ENCODE measurements at places on chromosomes 13 and 19.
A peak's percentile ranks its signal among the peaks of the same experiment; 100 is the strongest.

- no peak for DNase-seq
Measured at GRCh38 chr13:90308249-90308648, 1039.2 kb upstream of the MIR17HG start.

DNA sequence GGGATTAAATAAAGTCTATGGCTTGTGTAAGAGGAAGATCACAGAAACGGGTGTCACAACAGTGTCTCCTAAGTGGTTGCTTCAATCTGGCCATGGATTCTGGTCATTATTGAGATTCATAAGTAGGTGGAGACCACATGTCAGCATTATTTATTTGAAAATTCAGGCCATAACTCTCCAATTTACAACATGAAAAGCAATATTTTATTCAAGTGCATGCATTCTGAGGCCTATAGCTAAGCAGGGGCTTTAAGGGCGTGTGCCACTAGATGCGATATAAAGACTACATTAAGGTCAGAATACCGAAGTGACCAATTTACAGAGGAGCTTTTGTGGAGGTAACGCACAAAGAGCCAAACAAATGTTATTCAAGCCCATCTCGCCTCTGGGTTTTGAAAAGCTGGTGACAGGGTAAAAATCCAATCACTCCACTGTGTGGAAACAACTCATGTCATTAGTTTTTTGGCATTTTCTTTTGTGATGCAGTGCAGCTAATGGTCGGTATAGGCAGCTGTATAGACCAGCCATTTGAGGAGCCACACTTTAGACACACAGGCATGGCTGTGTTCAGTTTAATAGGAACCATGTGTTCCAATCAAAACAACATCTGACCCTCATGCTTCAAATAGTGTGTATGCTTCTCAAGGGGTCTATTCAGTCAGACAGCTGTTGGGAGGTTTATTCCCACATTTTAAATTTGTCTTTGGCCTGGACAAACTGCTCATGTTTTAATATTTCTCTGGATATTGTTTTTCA lies 123.7 kb downstream of the KL start:
- DNase-seq: no peak

- no peak for DNase-seq
Measured at GRCh38 chr13:106534639-106535551, 567 bp downstream of the EFNB2 start.

DNA sequence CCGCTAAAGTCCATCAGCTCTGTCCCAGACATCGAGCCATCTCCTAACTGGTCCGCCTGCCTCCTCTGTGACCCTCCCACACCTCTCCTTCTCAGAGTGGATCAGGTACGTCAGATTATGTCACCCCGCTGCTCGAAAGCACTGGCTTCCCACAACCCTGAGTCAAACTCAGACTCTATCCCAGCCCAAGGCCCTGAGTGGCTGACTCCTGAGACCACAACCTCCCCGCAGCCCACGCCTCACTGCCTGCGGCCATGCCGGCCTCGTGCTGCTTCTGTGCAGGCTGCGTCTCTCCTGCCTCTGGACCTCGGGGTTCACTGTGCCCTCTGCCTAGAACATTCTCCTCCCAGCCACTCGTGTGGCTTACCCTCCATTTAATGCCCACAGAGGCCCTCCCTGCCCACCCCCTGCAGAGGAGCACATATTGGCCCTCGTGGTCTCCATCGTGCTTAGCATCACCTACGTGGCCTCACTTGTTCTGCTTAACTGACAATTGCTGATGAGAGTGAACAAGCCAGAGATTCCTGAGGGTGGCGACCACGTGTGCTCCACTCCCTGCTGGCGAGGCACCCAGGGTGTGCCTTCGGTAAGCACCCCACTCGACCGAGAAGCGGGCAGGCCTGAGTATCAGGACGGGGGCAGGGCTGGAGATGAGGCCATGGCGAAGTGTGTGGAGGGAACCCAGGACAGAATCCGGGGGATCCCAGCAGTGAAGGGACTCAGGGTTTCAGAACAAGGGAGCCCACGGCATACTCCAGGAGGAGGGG lies 13.5 kb upstream of the FKRP start:
- DNase-seq: no peak

- DNase-seq: peak; percentile 65
Measured at GRCh38 chr13:75180805-75181455, 301.0 kb downstream of the TBC1D4 start.

DNA sequence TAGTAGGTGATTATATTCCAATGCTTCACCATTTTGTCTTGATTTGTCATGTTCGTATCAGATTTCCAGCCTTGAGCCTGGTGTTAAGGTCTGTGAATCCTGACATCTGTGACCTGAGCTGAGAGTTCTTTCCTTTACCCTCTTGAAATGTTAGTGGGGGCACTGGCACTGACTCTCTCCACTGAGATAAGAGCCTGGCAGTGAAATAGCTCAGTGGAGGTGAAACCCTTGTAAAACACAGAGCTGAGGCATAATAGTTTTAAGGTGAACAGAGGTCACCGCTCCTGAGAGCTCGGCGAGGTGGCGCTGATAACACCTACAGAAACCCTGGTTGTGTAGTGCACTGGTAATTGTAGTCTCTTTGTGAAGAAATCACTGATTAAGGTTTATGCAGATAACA lies 748.2 kb downstream of the DIAPH3 start:
- no peak for DNase-seq

- no peak for DNase-seq
Measured at GRCh38 chr13:28817204-28817603, 2.9 kb upstream of the MTUS2 start.

GRCh38 chr13:40116008-40116407 lies 460.5 kb downstream of the COG6 start:
- DNase-seq: no peak

DNA sequence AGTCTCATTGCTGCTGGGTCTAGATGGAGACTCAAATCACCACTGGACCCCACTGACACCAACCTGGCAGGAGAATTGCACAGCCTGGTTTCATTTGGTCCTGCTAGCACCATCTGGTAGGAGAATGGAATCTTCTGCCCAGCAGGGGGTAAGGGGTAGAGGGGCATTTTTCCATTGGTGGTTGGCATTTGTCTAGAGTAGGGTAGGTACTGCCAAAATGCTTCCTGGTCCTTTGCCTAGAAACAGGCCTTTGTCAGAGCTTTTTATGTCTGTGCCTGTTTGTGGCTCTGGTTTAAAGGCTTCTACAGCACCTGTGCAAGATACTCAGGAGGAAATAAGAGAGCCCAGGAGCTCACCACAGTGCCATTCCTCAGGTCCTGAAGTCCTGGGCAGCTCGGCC lies 121.3 kb downstream of the KCTD12 start:
- no peak for DNase-seq

GRCh38 chr13:40626561-40626960 lies 39.9 kb downstream of the FOXO1 start:
- no peak for DNase-seq

DNA sequence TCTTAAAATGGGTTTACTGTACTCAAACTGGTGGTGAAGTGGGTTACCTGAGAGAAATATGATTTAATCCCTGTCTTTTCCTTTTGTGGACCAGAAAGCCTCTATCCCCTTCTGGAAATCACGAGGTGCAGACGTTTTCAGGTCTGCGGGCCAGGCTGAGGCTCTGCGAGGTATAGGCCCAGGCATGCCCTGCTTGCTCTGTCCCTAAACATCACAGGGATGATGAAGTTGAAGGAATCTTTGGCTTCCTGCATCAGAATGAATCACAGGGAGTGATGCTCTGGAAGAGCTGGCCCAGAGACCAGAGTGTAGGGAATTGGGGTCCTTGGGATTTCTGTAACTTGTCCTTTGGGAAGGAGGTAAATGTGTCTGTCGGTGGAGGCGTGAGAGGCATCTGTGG lies 18.4 kb upstream of the CHST8 start:
- no peak for DNase-seq

GRCh38 chr13:96632536-96633320 lies 361.5 kb downstream of the OXGR1 start:
- no peak for DNase-seq

DNA sequence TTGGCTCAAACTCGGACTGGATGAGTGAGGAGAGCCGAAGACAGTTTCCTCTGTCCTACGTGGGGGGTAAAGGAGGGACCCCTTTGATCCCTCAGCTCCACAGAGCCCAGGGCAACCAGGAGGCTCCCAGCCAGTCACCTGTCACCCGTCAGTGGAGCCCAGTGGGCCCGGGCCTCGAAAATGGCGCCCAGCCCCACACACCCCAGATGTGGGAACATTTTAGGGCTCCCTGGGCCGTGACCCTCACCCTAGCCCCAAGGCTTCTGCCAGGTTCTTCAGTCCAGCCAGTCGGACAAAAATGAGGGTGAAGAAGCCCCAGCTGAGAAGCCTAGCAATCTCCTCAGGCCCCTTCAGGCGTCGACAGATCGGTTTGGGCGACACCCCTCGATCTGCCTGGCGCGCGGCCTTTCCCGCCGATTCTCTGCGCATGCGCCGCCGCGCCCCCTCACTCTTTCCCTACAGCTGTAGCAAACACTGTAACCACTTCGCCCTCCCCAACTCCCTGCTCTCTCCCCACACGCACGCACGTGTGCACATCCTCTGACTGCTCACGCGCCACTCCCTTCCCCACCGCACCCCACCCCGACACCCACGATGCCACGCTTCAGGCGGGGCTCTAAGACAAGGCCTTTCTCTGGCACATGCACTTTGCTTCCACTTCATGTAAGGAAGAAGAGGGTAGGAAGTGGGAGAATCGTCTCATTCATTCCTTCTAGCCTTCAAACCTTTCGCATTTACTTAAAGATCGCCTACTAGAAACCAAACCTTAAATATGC lies at the start of gene SLC6A16:
Gene SLC6A16, minus strand, starts transcription at position 391 of the 776 bp plus-strand sequence. CDS start 13,844 bp downstream, outside the sequence.
- DNase-seq: no peak

DNA sequence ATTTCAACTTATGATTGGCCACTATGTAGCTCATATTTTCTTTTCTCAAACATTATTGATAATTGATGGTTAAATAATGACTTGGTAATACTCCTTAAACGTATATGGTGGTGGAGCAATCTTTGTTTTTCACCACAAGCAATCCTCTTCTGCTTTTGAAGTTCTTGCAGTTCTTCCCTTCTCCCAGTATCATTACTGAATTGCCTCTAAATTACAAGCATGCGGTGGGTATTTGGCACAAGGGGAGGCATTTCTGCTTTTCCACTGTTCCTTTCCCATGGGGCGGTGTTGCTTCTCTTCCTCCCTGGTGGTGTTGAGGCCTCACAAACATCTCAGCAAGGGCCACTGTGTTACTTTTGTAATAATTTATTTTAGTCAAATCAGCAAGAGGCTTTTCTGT lies 234.4 kb upstream of the RXFP2 start:
- no peak for DNase-seq

DNA sequence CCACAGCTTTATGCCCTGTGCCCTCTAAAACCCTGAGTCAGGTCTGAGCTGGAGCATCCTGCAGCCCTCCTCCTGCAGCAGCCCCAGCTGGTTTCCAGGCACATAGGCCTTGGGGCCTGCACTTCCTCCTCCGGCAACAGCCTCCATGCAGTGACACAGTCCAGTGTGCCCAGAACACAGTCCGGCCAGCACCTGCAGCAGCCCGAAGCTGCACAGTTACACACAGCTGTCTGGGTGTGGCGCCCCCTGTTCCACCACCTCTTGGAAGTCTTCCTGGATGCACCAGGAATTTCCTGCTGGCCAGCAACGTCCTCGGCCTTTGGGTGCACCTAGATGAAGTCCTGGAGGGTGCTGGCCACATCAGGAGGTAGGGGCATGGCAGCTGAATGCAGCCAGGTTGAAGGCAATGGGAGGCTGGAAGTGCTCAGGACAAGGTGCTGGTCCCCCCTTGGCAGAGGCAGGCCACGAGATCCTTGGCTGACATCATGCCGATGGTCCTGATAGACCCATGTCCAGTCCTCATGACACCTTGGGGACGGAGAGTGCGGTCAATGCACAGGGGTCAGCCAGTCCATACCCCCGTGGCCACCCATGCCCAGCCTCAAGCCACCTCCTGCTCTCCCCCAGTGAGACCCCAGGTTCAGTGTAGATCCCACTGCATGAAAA lies 27.1 kb upstream of the PARP4 start:
- DNase-seq: no peak

DNA sequence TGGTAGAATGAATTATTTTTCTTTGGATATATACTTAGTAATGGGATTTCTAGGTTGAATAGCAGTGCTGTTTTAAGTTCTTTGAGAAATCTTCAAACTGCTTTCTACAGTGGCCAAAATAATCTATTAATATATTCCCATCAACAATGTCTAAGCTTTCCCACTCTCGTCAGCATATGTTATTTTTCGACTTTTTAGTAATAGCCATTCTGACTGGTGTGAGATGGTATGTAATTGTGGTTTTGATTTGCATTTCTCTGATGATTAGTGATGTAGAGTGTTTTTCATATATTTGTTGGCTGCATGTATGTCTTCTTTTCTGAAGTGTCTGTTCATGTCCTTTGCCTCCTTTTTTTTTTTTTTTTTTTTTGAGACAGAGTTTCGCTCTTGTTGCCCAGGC lies 90.2 kb upstream of the CSNK1A1L start:
- no peak for DNase-seq

DNA sequence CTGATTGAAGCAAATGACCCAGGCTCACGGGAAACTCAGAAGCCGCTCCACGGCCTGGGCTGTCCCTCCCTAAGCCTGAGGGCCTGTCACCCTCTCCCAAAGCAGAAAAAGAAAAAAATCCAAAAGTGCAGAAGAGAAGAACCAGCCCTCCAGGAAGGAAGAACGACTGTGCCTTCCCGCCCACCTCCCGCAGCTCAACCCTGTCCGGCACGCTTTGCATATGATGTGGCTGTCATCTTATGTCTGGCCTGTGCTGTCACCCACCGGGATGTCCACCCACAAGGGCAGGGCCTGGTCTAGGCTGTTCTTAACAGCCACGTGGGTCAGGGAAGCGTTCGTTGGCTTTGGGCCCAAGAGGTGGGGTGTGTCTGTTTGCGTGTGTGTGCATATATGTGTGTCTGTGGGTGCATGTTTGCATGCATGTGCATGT lies 13.7 kb downstream of the ZBTB7A start:
- no peak for DNase-seq

GRCh38 chr13:41678249-41678648 lies 220.9 kb downstream of the RGCC start:
- peak; percentile 36 for DNase-seq

GRCh38 chr19:19192910-19193423 lies 909 bp downstream of the RFXANK start:
- no peak for DNase-seq

DNA sequence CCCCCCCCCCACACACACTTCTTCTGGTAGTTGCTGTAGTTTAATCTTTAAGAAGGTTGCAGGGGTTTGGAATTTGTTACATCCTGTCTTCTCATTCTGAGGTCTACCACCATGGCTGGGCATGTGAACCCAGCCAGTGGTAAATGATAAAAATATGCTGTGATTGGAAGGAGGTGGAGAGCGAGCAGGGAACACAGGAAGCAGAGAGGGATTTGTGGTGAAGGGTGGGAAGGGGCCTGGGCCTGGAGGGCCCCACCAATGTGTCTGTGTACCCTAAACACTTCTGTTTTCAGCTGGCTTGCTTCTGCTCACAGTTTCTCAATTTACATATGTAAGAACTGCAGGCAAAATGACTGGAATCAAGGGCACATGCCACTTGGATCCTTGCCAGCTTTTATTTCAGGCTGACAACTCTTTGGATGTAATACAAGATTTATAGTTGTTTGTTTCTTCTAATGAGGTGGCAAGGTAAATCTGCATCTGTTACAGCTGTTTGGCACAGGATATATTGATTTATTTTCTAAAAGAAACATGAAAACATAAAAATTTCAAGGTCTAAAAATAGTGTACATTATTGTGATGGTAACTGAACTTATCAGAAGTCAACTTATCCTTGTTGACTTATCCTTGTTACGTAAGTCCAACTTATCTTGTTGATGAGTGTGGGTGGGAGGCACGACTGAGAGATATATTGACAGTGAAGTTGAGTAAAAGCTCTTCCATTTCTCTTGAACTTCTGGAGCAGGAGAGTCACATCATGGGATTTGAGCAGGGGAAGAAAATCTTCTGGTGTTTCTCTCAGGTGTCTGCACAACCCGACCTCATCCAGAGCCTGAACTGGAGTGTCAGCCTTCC lies 313.2 kb downstream of the SHISA2 start:
- no peak for DNase-seq
